ENCODE measurements at places on chromosomes 16 and 17.

- no peak for DNase-seq
Observed at GRCh38 chr16:85195900-85196772, 83.9 kb upstream of the CIBAR2 start.

DNA sequence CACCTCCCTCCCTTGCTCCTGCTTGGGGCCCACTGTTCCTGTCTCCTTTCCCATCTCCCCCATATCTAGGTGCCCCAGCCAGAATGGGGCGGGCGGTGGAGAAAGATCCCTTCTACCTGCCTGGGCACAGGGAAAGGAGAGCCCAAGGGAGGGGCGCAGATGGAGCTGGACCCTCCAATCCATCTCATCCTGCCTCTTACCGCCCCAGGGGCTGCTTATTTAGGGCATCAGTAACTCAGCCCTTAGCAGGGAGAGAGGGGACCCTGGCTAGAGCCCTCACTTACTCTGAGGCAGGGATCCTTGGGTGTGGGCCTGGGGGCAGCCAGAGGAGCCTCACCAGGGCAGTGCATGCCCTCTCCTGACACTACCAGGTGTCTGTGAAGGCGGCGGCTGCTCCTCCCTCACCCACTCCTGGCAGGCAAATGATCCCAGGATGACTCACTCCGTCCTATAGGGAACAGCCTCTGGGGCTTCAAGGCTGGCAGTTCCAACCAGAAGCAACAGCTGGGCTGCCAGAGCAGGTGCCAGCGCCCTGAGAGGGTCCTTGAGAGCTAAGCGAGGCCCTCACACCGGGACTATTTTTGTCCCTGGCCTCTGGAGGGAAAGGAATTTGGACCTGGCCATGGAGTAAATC, 16.3 kb upstream of the BCAR1 start:
- peak; percentile 81 for DNase-seq

GRCh38 chr16:72787130-72787513, 260.8 kb downstream of the ZFHX3 start:
- DNase-seq = no peak

DNA sequence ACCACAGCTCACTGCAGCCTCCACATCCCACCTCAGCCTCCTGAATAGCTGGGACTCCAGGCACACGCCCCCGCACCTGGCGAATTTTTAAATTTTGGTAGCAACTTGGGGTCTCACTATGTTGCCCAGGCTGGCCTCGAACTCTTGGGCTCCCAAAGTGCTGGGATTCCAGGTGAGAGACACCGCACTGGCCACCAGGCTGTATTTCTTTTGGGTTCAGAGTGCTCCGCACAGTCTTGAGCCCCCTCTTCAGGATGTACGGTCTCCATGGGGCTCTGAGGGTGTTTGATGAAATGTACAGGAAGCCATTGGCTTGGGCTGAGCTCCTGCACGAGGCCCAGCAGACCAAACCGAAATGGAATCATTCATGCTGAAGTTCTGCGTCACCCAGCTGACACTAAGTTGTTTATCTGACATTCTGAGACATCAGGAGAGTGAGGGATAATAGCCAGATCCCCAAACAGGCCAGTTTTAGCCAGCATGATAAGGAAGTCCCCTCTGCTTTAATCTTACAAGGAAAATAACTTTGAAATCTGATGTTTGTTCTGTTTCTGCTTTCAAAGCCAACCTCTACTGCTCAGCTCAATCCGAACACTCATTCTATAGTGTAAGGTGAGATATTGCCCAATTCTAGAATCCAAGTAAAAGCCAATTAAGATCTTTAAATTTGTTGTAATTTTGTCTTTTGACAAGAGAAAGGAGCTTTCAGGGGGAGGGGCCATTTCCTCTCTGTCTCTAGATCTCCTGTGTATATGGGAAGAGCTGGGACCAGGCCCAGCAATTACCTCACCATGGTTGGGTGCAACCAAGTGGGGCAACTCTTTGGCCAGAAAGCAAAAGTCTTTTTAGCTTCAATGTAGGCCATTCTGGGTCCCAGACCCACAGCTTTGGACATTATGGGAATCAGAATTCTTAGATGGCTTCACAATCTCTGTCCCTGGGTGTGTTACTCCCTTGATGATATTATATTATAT, 23.7 kb downstream of the GPR142 start:
- DNase-seq = no peak

- no peak for DNase-seq
Observed at GRCh38 chr16:25575363-25575762, 116.4 kb upstream of the HS3ST4 start.

DNA sequence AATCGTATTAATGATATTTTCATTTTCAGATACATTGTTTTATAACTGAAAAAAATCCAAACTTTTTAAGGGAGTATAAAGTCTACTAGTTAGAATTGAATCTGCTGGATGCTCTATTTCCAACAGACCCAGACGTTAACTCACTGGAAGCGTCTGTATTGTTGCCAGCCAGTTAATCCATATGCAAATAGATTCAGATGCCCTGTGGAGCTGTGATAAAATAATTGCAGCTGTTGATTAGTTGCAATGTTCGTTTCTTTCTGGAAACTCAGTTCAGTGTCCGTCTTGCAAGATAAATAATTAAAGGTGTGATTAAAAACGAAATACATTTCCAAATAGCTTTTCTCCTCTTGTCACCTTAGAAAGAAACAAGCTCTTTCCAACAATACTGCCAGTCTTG, 5.1 kb upstream of the GNA13 start:
- no peak for DNase-seq

- DNase-seq = no peak
Observed at GRCh38 chr16:14289692-14290340, 218.7 kb downstream of the MRTFB start.

DNA sequence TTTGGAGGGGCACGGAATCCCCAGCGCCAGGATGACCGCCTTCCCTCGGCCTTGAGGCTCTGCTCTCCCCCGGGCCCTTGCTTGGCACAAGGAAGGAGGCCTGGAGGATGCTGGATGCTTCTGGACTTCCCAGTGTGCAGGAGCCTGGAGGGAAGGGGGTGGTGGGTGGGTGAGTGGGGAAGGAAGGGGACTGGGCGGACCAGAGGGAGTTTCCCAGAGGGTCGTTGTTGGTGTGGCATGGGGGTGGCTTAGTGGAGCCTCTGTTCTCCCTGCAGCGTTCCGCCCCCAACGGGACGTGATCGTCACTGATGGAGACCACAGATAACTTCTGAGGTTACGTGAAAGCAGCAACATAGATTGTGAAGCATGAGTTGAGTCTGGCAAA, 140.0 kb downstream of the IRF8 start:
- no peak for DNase-seq

All from NCI-H1694 (cell line).